OCI-LY7 (cell line): ENCODE measurements at places on chromosomes 1 and 21.

GRCh38 chr1:29124366-29125236, 898 bp upstream of the TMEM200B start:
- peak; percentile 44 for DNase-seq

- DNase-seq: no peak
Observed at GRCh38 chr21:35091496-35091895, 42.4 kb upstream of the RUNX1 start.

- DNase-seq: no peak
Observed at GRCh38 chr1:43786960-43787359, 79.6 kb downstream of the ST3GAL3 start.

DNA sequence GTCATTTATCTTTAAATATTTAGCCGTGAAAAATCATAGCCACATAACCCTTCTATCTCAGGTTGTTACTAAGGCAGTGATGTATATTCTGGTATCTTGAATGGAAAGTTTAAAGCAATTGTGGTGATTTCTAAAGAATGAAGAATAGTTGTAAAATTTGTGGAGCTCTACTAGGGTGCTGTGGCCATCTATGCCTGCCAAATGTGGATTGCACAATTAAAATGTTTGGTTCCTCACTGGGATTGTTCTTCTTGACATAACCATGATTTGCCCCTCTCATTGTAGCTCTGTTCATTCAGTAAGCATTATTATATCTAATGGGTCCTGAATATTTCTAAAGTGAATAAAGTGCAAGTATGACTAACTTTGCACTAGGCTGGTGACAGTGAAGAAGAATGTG, 50.1 kb downstream of the AK4 start:
- DNase-seq: no peak

DNA sequence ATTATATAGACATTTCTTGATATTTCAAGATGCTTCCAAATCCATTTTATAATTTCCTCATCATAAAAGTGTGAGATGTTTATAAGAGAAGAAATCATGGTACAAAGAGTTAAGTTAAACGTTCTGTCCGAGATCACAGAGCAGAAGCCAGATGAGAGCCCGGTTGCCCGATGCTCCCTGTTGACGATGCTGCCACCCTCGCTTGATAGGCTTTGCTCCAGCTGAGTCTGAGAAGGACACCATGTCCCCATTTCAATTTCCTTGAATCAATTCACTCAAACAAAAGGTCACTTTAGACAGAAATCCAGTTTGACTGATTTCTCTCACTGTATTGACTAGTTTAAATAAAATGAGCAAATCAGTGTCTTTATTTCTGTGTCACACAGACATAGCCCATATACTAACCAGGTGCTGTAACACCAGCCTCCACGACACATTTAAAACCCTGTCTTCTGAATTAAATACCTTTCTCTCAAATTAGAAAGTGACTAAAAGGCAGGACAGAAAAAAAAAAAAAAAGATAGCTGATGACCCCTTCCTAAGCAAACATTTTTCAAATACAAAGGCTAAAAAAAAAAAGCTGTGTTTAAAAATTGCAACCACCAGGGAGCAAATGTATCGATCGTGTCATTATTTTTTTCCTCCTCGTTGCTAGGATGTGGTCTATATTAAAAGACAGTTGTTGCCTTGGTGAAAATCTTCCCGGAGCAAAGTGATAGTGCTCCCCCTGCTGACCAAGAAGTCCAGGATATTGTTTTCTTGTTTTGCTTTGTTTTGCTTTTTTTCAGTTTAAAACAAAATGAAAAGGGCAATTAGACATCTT, 35.2 kb downstream of the DNASE2B start:
- peak; percentile 76 for DNase-seq

- DNase-seq: peak; percentile 72
Observed at GRCh38 chr1:4825800-4826450, 171.5 kb downstream of the AJAP1 start.

- no peak for DNase-seq
Observed at GRCh38 chr1:44015206-44015605, 16.1 kb downstream of the SLC6A9 start.

GRCh38 chr1:172883844-172884243, 166.9 kb downstream of the TNFSF18 start:
- no peak for DNase-seq

DNA sequence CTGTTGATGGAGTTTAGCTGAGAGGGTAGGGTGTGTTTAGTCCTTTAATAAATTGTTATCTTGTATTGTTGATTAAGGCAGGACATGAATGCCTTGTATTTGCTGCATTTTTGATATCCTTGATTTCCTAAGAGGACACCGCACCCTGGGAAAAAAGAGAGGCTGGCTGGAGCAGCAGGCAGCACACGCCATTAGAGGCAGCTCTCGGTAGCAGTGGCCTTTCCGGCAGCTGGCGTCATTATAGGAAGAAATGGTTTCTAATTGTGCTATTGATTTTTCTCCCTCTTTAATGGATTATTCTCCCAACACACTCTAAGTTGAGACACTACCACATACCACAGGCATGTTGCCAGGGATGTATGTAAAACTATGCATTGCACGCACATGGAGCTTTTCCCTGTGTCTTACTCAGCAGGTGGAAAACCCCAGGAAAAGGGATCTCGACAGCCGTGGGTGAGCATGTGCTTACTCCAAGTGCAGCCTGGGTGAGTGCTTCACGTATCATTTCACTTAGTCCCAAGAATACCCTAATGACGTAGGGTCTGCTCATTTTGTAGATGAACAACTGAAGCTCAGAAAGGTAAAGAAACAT, 440.4 kb upstream of the RUNX1 start:
- DNase-seq: no peak

DNA sequence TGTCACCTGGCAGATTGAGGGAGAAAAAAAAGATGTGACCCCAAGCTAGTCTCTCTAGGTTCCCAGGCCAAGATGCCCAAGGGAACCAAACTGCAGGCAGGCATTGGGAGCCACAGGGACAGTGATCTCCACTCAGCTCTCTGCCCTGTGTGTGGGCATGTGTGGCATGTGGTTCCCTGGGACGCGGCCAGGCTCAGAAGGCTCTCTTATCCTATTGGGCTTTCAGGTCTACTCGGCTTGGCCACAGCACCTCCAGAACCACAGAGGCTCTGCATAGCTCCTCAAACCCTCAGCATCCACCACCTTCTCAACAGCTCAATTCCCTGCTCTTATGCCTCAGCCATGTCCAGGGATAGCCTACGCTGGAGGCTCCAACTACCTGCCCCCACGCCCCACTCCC, 22.0 kb downstream of the IQGAP3 start:
- DNase-seq: no peak

GRCh38 chr1:171805395-171806115, 24.1 kb downstream of the METTL13 start:
- no peak for DNase-seq

DNA sequence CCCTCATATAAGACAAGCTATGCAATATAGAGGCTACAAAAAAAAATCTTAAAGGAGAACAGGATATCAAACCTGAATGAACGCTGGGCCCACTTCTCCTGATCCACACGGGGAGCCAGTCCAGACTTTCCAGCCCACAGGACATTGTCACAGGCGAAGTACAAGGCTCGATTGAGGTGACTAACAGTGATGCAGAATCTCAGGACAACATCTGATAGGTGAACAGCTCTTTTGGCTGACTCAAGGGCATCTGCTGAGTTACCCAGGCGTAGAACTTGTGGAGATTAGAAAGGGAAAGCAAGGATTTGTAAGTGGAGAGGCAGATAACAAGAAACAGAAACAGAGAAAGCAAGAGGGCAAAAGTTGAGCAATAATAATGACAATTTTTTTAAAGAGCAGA, 1.8 kb downstream of the PEX11B start:
- no peak for DNase-seq

GRCh38 chr1:70204600-70204999, 779 bp downstream of the LRRC40 start:
- peak; percentile 16 for DNase-seq

DNA sequence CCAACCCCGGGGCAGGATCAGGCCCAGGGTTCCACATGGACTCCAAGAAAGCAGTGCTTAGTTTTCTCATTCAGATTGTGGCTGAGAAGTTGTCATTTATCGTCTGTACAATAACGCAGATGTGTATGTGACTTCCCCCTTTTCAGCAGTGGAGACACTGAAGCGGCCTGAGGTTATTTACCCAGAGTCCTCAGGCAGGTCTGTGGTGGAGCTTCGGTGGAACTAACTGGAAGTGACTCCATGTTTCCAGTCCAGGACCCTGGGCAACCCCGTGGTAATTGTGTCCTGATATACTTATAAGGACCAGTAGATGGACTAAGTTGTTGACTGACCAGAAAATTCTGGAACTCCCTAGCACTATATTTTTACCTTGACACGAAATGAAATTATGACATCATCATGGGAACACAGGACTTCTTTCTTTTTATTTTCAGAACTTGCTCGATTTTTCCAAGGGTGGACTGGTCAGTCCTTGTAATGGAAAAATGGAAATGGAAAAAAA, 1.0 kb upstream of the IER5 start:
- peak; percentile 44 for DNase-seq
